Fibroblast of pulmonary artery (primary cell): ENCODE measurements at places on chromosomes 2 and 18.
A peak's percentile ranks its signal among the peaks of the same experiment; 100 is the strongest.

GRCh38 chr2:74216642-74217041 lies 18.2 kb downstream of the MTHFD2 start:
- no peak for DNase-seq

- peak; percentile 84 for DNase-seq
Measured at GRCh38 chr2:8676191-8676920, 5.5 kb upstream of the ID2 start.

- DNase-seq: no peak
Measured at GRCh38 chr2:68127358-68128242, 30.1 kb upstream of the PNO1 start.

DNA sequence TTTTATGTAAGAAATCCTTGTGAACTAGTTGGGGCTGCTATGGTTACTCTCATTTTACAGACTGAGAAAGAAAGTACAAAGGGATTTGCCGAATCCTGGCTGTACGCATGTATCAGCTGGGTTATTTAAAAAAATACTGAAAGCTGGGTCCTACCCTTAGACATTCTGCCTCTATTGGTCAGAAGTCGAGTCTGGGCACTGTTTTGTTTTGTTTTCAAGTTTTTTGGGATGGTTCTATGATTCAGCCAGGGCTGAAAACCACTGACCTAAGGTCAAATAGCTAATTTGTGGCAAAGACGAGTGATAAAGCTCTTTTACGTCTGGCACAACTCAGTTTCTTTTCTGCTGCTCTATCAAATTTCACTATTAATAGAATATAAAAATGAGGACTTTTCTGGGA lies 5.9 kb upstream of the SLC8A1 start:
- DNase-seq: no peak

DNA sequence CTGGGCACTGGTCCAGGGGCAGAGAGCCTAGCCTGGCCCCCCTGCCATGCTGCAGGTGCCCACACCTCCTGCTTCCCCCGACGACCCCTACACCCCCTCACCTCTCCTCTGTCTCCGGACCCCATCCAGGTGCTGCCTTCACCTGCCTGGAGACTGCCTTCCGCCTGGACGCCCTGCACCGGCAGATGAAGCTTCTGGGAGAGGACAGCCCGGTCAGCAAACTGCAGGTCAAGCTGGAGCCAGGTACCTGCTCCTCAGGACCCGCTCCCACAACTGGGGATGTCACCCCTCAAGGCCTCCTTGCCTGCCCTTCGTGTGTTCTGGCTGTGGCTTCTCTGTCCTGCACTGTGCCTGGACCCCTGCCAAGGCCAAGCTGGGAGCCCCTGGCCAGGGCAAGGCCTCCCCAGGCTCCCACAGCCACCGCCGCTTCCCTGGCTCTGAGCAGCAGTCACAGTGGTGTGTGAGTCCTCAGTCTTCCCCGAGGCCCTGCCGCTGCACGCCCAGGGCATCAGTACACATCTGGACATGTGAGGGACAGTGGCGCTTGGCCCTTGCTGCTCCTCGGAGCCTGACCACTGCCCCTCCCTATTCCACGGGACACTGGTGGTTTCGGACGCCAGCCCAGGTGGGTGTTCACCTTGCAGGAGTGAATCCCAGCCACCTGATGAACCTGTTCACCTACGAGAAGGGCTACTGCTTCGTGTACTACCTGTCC lies 6.3 kb downstream of the RNPEPL1 start:
- no peak for DNase-seq

DNA sequence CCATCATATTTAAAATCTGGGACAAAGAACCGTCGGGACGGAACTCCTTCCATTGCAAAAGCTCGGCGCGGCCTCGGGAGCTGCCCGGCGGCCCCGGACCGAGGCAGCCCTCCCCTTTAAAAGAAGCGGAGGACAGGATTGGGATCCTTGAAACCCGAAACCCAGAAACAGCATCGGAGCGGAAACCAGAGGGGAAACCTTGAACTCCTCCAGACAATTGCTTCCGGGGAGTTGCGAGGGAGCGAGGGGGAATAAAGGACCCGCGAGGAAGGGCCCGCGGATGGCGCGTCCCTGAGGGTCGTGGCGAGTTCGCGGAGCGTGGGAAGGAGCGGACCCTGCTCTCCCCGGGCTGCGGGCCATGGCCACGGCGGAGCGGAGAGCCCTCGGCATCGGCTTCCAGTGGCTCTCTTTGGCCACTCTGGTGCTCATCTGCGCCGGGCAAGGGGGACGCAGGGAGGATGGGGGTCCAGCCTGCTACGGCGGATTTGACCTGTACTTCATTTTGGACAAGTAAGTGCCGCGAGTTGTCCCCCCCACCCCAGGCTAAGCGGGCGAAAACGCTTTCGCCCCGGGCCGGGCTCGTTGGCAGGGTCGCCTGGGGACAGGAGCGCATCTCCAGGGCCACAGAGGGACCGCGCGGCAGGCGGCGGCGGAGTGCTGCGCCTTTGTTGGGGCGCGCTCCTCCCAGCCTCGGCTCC lies at the start of gene ANTXR1:
TSS of gene ANTXR1 (plus strand) at position 38 of the 698 bp plus-strand sequence. CDS start at position 359, 321 bp downstream.
- DNase-seq: peak; percentile 85

DNA sequence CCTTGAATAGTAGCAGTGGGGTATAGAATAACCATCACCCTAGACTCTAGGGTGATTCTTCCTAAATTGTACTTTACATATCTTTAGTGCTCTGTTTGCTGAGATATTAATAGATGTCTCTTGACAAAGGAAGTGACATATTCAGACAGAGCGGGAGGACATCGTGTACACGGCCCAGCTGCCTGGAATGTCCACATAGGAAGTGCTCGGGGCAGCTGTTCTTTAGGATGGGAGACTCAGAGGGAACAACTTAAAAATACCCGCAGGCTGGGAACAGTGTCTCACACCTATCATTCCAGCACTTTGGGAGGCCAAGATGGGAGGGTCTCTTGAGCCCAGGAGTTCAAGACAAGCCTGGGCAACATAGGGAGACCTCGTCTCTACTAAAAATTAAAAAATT lies 206.1 kb downstream of the FAM210A start:
- no peak for DNase-seq

DNA sequence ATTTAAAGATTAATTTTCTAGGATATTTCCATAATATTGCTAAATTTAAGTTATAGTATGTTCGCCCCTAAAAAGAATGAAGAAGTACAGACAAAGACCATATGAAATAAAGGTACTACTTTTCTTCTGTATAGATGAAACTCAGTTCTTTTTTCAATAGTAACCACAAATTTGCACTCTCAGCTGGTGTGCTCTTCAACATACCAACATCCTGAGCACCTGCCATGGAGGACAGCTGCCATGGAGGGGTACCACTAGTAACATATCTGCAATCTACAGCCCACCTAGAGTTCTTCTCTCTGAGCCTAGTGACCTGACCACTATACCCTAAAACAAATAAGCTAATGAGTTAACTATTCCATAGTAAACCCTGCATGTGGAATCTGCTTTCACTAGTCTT lies 36.8 kb upstream of the ERCC3 start:
- no peak for DNase-seq
